ENCODE measurements at places on chromosomes 2 and 18. TPM values are rescaled to one million over a fixed set of nuclear protein-coding genes. Genes with fewer than 3 reads are reported as not detected.

The PAIP2B gene
- total RNA-seq, result 0.84 TPM

The RPRM gene
- not detected for total RNA-seq

The PARD6G gene
- 0.23 TPM for total RNA-seq

The LRRC30 gene
- not detected for total RNA-seq

The E2F6 gene
- total RNA-seq, result 16.8 TPM

The FBLN7 gene
- 16.7 TPM for total RNA-seq

The WDR54 gene
- total RNA-seq, result 76.7 TPM

The RAB17 gene
- total RNA-seq, result not detected

The SH3RF3 gene
- total RNA-seq, result 0.78 TPM

The TSPYL6 gene
- not detected for total RNA-seq

The FAM210A gene
- 33.8 TPM for total RNA-seq

The OBSL1 gene
- total RNA-seq, result 0.37 TPM

Data from activated T-helper 2 cell treated with anti-CD3 and anti-CD28 coated beads, Interferon-gamma antibody, Interleukin-2, Interleukin-4, amounts not matched to agents 10 μg/mL and 5 μg/mL and 100 μg/mL, durations not matched to agents 14 hours and 24 hours and 36 hours (primary cell).